ENCODE measurements at places on chromosomes 3 and 15.

- DNase-seq, result peak; percentile 36
These were observed 293.3 kb downstream of the MEX3B start for GRCh38 chr15:81752546-81752942.

GRCh38 chr15:24772686-24773373, 97.3 kb downstream of the NPAP1 start:
- peak; percentile 80 for DNase-seq

- peak; percentile 93 for DNase-seq
These were observed 68.7 kb downstream of the AAGAB start for GRCh38 chr15:67185621-67186225.

GRCh38 chr15:67505675-67506572, 15.0 kb upstream of the C15orf61 start:
- DNase-seq, result no peak

DNA sequence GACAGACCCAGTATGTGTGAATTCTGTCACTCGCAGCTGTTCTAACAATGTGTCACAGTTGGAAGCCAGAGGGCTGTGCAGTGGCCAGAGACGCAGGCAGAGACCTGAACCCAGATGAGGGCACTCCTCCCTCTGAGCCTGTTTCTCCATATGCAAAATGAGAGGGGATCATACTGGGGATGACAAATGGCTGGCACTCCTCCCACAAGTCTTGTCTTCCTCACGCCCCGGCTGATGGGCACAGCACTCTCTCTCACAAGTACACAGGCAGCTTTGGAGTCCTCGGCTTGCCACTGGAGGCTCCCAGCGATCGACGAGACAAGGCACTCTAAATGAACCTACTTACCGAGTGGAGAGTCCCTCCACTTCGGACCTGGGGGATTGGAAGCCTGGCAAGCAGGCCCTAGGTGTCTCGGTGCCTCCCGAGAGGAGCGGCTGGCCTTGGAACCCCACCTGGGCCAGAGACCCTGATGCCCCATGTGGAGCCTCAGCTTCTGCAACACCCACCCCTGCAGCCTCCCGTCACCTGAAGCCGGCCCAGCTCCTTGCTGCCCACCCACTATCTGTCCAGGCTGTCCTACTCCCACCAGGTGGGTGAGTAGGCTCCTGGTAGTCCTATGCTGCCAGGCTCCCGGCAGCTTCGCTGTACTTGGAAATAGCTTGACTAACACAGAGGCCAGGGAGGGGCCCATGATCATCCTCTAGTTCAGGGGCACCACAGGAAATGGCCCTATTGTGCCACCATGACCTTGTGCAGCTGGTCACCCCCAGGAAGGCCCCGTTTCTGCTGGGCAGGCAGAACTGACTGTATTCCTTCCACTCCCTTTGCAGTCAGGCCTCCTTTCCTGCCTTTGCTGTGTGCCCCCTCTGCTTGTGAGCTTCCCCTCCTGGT, 65.0 kb upstream of the IQSEC1 start:
- DNase-seq, result no peak

- DNase-seq, result no peak
These were observed 20.3 kb upstream of the RAB6B start for GRCh38 chr3:133915685-133916658.

GRCh38 chr15:51561271-51561670, 61.3 kb downstream of the DMXL2 start:
- DNase-seq, result no peak

All from hematopoietic multipotent progenitor cell (in vitro differentiated cells).